ENCODE measurements at places on chromosomes 5 and 9. TPM values are rescaled to one million over a fixed set of nuclear protein-coding genes. Genes with fewer than 3 reads are reported as not detected.

The ROR2 gene
- total RNA-seq = 0.90 TPM

The HBEGF gene
- total RNA-seq = 6.7 TPM

The PCDHB4 gene
- 0.02 TPM for total RNA-seq

The ZNG1A gene
- 29.0 TPM for total RNA-seq

The UNC13B gene
- 12.8 TPM for total RNA-seq
